ENCODE measurements at places on chromosomes 12 and 14.
A peak's percentile ranks its signal among the peaks of the same experiment; 100 is the strongest.

DNA sequence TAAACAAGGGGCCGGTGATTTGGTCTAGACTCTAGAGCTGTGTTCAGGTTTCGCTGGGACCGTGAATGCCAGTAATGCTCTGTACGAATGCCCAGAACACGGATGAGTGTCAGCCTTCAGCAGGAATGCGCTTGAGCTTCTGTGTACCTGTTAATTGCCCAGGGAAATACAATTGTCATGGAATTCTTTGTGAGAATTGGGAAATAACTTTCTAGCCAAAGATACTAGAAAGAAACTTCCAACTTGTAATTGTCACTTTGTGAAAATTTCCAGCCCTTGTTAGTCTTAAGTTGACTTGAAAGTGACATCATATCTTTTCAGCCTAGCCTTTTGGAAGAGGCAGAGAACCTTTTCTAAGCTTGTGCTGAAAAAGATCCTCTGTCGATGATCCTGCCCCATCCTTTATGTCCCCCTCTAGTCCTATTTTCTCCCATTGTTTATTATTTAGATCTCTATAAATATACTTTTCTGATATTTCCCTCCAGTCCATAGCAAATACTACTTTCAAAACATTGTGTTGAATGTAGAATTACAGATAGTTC lies 2.7 kb downstream of the CHST11 start:
- no peak for DNase-seq

GRCh38 chr12:6294156-6295093 lies 16.1 kb upstream of the PLEKHG6 start:
- no peak for DNase-seq

DNA sequence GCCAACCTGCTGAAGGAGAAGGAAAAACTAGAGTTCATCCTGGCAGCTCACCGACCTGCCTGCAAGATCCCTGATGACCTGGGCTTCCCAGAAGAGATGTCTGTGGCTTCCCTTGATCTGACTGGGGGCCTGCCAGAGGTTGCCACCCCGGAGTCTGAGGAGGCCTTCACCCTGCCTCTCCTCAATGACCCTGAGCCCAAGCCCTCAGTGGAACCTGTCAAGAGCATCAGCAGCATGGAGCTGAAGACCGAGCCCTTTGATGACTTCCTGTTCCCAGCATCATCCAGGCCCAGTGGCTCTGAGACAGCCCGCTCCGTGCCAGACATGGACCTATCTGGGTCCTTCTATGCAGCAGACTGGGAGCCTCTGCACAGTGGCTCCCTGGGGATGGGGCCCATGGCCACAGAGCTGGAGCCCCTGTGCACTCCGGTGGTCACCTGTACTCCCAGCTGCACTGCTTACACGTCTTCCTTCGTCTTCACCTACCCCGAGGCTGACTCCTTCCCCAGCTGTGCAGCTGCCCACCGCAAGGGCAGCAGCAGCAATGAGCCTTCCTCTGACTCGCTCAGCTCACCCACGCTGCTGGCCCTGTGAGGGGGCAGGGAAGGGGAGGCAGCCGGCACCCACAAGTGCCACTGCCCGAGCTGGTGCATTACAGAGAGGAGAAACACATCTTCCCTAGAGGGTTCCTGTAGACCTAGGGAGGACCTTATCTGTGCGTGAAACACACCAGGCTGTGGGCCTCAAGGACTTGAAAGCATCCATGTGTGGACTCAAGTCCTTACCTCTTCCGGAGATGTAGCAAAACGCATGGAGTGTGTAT lies 2.4 kb downstream of the FOS start:
- DNase-seq, result no peak

- no peak for DNase-seq
These were observed 39.1 kb downstream of the TSPAN11 start for GRCh38 chr12:30965613-30965985.

- peak; percentile 98 for DNase-seq
These were observed 22.6 kb downstream of the OR10G3 start for GRCh38 chr14:21557084-21557901.

GRCh38 chr14:26594148-26594547 lies 3.7 kb downstream of the NOVA1 start:
- no peak for DNase-seq

- no peak for DNase-seq
These were observed 217.8 kb downstream of the LRFN5 start for GRCh38 chr14:41824441-41824840.

GRCh38 chr14:106766145-106766544 lies 1239.8 kb downstream of the TMEM121 start:
- DNase-seq, result no peak

- no peak for DNase-seq
These were observed 135.0 kb upstream of the OTX2 start for GRCh38 chr14:56945291-56945690.

GRCh38 chr14:36916668-36917067 lies 255.0 kb downstream of the PAX9 start:
- no peak for DNase-seq

DNA sequence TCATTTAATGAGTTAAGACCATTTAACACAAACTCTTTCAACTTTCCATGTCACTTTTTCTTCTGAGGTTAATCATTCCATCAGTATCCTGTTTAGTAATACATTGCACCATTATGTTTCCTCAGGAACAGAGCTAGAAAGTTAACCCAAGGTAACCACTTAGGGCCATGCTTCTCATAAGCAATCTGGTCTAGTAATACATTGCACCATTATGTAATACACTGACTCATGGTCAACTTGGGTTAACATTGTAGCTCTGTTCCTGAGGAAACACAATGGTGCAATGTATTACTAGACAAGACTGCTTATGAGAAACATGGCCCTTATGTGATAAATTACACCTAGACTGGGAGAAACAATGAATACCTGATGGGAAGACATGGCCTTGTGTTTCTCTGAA lies 21.7 kb downstream of the ERH start:
- DNase-seq, result no peak

- DNase-seq, result no peak
These were observed 134.2 kb downstream of the DICER1 start for GRCh38 chr14:95023115-95023514.

DNA sequence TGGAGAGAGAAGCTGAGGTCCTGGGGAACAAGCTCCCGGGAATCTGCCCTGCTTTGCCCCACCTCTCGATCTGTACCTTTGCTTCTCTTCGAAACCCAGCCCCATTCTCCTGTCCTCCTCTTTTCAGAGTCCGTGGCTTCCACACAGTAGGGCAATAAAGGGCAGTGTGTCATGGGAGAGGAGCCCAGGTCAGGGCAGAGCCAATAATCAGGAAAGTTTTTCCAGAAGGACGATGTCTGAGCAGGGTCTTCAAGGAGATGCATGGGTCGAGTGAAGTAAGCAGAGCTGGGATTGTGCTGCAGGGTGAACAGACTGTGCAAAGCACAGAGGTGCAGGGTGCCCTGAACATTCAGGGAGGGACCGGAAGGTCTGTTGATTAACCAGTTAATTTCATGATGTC lies 22.1 kb upstream of the SERPINA4 start:
- DNase-seq, result no peak

DNA sequence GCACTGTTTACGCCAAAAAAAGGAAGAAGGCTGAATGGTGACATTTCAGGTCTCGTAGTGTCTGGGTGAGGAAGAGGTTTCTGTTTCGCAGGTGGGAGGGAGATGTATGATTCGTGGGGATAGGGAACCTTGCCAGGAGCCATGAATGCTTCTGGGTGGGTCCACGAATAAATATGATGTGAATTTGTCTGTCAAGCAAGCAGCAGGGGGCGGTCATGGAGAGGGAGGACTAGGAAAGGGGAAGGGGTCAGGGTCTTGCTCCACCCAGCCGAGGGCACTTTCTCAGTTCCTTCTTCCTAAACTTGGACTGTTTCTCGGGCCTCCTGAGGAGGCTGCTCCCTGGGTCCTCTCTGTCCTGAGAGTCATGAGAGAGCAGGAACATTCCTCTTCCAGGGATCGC lies 72.5 kb downstream of the LGMN start:
- DNase-seq, result no peak

DNA sequence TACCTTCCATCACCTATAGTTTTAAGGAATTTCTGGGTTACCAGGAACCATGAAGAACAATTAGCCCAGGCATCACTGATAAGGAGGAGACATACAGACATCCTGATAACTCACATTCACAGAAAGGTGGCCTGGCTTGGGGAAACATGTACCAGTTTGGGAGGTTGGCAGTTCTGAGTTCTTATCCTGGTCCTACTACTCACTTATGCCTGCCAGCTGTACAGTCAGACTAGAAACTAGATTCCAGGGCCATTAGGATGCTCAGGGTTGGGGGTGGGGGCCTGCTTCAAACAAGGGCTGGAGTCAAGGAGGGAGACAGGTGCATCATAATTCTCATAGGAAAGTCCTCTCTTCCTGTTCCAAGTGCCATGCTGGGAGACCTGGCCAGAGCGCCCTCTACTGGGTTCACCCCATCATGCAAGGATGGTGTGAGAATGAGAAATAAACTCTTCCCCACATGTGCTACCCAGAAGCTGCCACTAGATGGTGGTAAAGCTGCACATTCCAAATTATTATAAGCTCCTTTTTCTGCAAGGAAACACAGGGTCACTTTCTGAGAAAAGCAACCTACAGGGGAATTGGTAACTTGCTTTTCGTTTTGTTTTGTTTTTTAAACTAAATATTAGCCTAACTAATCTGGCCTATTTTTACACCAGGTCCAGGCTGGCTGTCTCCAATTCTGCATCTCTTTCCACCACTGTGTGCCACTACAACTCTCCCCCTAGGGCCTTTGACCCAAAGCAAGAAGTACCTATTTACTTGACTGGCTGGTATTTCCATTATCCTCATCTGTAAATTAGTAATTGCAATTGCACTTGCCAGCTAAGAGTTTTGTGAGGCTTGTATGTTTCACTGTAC lies 14.5 kb downstream of the OAS2 start:
- DNase-seq, result peak; percentile 47

DNA sequence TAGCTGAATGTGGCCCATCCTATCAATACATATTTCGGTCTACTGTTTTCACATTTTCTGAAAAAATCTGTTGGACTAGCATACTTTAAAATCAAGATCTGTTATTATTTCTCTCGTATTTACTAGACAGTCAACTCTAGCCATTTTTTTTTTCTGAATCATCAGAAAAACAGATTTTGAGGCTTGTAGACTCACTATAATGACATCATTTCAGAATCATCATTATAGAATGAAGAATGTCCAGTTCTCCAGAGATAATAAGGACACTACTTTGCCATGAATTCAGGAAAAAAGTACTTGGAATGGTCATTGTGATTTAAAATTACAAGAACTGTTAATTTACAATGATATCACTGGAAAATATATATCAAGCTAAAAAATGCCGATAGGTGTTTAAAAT lies 589.8 kb downstream of the KCNH5 start:
- DNase-seq, result no peak

DNA sequence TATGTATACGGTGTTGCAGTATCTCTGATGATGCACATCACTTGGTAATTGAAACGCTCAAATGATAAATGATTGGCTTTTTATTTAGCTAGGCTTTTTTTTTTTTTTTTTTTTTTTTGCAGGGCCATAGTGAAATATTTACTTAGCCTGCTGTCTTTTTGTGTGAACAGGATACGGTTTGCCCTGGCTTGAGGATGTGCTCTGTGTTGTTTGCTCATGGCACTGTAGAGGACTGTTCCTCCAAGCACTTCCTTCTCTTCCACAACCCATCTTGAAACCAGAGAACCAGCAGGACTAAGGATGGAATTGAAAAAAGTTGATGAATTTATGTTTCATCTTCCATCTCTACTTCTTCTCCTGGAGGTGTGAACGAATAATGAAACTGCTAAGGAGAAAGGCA lies 15.5 kb upstream of the SSPN start:
- DNase-seq, result no peak

DNA sequence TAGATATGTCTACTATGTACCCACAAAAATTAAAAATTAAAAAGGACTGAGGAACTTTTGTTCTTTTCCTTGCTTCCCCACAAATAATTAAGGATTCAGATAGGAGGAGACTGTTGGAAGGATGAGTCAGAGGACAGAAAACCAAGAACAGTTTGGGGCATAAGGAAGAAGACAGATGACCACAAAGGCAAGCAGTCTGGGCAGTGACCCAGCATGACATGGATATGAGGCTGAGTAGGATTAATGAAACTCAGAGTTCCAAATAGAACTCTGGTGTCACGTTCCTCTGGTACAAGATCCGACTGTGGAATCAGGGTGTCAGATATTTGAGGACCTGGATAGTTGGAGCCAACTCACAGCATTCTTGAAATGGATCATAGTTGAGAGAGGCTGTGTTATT lies 89.3 kb upstream of the SLC38A4 start:
- no peak for DNase-seq

Data from left kidney (tissue), 8 donors.